ENCODE measurements at places on chromosomes 7 and 10.

DNA sequence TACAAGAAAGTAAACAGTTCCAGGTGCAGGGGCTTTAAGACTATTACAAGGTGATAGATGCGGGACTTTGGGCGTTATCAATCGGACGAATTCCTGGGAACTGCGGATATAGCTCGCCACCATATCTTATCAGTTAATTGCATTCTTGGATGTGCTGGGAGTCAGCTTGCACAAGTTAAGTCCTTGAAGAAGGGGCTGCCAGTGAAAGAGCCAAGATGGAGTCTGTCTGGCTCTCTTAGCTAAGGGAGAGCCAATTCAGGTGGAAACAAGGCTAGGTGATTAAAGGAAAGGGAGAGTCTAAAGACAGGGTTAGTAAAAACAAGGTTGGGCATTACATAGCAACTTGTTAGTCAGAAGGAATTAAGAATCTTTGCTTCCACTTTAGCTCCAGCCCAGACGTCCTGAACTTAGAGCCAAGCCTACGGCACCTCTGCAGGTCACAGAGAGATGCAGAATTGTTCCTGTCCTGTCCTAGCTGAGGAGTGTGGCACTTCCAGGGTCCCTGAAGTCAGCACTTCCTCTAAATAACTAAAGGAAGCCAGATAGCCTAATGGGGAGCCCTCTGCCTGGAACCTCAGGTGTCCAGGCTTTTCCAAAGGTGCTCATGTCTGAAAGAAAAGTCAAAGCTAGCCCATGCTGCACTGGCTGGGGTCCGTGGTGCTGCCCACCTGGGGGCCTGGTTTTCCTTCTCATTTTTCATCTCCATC is 17.3 kb downstream of the ZC3HAV1 start:
- no peak for DNase-seq

GRCh38 chr10:124071141-124071540 is 22.3 kb downstream of the CHST15 start:
- DNase-seq: no peak

DNA sequence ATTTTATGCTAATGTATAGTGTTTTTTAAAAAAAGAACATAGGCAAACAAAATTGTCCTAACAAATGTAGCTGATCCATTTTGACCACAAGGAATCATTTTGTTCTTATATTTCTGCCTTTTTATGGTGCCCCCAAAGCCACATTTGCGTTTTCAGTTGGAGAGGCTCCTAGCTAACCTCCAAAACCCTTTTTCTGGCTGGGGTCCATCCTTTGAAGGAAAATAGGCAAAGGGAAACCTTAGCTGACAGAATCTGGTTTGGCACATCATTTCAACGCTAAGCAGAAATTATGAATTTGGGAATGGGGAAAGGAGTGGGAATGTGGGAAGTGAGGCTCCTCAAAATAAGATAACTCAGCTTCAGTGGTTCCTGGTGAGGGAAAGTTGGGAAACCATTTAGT is 25.6 kb upstream of the SLC25A13 start:
- no peak for DNase-seq

- DNase-seq: no peak
These were observed 118.8 kb downstream of the NRP1 start for GRCh38 chr10:33215635-33216034.

DNA sequence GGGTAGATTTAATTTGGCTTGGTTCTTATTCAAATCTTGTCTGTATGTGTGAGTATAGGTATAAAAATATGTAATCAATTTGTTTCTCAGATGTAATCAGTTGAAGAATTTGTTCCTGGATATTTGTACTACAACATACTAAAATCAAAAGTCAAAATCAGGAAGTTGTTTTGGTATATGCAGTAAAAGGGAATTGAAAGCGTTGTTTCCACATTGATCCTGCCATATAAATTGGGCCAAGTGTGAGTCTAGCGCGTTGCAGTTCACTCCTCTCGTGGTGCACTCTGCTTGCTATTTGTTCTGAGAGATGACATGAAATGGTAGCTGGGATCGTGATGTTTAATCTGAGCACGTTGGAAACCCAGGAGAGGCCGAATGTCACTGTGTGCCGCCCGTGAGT is 55.9 kb downstream of the SHH start:
- DNase-seq: no peak

DNA sequence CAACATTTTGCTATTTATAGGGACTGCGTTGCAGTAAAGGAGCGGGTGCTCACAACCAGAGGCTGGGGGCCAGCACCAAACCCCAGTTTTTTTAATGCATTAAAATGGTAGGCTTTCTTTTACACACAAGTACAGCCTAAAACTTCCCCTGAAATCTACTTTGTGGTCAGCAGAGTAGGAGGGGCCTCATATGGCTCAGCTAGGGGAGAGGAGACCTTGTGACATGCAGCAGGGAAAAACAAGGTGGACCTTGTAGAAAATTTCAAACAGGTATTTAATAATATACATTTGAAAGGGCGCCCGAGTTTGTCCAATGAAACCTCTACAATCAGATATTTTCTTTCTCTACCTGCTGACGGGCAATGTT is 1.4 kb downstream of the CCDC136 start:
- DNase-seq: no peak

Data from AML-193 (cell line).